ENCODE measurements at places on chromosomes 1 and 21. TPM values are rescaled to one million over a fixed set of nuclear protein-coding genes. Genes with fewer than 3 reads are reported as not detected.

Gene LCE6A
- not detected for total RNA-seq

DNA sequence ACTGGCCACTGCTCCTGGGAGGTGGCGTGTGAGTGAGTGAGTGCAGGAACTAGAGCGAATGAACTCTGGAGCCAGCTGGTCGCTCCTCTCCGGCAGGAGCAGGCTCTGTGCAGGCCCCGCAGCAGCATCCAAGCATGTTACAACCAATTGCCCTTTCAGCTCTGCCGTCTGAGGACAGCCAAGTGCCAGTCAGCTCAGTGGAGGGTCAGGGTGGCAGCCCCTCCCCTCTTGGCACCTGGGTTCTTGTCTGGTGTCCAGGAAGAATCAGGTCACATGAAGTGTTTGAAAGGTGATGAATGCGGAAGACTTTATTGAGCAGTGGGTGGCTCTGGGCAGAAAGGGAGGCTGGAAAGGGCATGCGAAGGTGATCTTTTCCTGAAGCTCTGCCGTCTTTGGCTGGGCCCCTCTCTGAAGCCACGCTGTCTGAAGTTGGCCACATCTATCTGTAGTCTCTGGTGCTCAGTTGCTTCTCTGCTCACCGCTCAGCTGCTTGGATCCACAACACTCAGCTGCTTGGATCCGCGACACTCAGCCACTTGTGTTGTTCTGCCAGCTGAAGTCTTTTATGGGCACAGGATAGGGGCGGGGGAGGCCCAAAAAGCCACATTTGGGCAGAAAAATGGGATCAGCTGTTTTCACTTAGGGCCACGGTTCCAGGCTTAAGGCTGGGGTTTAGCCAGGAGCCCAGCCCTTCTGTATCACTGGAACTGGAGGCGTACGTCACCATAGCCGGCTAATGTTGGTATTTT lies 139.8 kb downstream of the ADSS2 start:
- DNase-seq = no peak

GRCh38 chr1:178923512-178923911 lies 52.6 kb upstream of the ANGPTL1 start:
- no peak for DNase-seq

GRCh38 chr1:223363856-223364684 lies at the start of gene SUSD4:
TSS of gene SUSD4 (minus strand) at chr1:223364176. CDS start at chr1:223363425, 751 bp downstream.
- no peak for DNase-seq

DNA sequence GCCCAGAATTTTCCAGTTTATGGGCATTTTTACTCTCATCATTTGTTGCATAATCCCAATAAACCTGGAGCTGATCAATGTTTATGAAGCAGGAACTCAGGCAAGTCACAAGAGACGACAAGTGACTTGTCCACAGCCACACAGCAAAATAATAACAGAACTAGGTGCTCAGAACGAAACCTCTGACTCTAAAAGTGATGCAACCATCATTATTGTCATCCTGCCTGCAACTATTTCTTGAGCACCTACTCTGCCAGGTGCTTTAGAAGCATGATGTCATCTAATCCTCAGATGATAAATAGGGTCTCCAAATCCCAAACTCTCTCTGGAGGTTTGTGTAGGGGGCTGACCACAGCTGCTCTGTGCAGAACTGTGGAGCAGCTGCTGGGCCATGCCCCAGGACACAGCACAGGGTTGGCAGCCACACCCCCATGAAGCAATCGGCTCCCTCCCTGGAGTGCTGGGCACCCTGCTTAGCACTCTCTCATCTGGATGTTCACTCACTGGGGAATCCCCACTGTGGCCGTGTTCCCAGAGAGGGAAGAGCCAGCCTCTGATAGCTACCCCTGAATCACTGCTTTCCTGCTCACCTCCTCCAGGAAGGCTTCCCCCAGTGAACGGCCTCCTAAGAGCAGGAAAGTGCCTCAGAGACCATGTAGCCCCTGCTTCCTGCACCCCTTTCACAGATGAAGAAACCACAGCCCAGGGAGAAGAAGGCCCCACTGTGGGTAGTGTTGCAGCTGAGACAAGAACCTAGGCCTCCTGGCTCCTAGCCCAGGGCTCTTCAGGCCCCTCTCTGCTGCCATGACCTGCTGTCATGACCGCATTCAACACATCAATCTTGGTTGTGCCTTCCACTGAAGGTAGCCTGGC lies 2.1 kb downstream of the TTC22 start:
- DNase-seq = no peak
